GDM1 (cell line): ENCODE measurements at places on chromosomes 6 and 20.

GRCh38 chr20:35318502-35319157, 26.4 kb upstream of the FAM83C start:
- no peak for DNase-seq

GRCh38 chr6:107116328-107116892, 1.1 kb upstream of the BEND3 start:
- DNase-seq: no peak

DNA sequence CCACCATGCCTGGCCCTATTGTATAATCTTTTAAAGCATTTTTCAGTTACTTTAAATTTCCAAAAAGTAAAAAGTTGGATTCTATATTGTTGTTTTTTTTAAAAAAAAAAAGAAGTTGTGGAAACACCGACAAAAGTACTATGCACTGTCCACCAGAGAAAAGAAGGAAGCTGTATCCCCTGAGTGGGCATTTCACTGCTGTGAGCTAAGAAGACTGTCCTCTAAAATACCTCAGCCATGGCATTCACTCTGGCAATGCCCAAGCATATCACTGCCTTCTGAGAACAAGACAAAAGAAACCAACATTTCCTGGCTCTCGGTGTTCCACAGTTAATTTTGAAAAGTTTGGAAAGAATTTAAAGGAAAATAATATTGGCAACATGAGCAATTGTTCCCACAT, 117.8 kb downstream of the IPCEF1 start:
- no peak for DNase-seq

GRCh38 chr20:57114290-57115005, 152.0 kb downstream of the BMP7 start:
- no peak for DNase-seq

- DNase-seq: no peak
Observed at GRCh38 chr20:50054626-50055511, 58.1 kb downstream of the UBE2V1 start.

DNA sequence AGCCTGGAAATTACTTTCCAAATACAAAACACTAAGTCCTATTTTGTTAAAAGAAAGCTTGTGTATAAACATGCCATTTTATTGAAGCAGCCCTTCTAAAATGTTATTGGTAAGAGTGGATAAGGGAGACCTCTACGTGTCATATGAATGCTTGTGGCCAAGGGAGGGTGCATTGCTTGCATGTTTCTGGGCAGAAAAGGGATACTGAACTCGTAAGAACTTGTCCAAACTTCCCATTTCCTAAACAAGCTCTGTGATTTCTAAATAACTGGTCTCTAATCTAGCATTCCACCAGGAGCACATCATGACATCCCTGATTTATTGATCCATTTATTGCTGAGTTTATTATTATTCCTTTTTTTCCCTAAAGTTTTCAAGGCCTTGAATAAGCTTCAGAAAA, 474.1 kb downstream of the CD109 start:
- no peak for DNase-seq

GRCh38 chr6:89984926-89985750, 90.9 kb downstream of the GJA10 start:
- DNase-seq: no peak

GRCh38 chr6:104459543-104459942, 400.2 kb downstream of the HACE1 start:
- no peak for DNase-seq

- DNase-seq: no peak
Observed at GRCh38 chr6:47116606-47117005, 74.5 kb upstream of the ADGRF1 start.

- no peak for DNase-seq
Observed at GRCh38 chr6:144742779-144743178, 457.6 kb downstream of the UTRN start.

GRCh38 chr6:149433881-149434280, 33.8 kb downstream of the SUMO4 start:
- no peak for DNase-seq

DNA sequence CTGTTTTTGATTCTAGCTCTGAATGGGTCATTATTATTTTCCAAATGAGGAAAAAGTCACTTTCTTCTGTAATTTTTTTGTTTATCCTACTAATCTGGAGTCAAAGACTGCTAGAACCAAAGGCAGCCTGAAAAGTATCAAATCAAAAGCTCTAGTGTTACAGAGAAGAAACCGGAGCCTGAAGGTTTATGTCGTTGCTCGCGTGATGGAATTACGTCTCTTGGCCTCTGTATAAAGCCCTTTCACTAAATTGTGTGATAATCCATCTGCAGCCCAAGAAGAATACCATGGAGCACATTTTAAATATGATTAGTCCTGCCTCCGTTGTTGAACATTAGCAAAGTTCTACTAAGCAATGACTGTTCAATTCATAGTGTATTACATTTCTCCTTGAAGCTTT, 738.6 kb downstream of the C6orf118 start:
- DNase-seq: no peak

DNA sequence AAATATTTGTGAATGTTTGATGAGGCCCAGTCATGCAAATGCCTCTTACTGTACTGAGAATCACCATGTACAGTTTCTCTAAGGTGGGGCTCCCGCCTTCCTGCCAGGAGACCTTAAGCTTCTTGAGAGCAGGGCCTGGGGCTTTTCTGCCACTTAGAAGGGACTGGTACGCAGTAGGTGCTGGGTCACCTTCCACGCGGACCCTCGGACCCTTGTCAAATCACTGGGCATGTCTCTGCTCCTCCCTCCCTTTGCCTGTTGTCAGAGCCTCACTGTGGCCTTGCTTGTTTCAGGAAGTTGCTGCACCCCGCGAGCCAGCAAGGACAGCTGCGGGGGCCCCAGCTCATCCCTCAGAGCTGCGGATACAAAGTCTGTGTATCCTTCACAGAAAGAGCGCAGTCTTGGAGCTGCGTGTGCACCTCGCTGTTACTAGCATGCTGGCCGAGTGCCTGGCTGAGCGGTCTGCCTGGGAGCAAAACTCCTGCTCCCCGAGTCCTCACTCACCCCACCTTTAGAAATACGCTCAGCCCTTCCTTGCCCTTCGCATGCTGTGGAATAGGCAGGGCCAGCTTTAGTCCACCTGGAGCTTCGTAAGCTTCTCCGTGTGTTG, 30.7 kb upstream of the IRF4 start:
- DNase-seq: no peak

DNA sequence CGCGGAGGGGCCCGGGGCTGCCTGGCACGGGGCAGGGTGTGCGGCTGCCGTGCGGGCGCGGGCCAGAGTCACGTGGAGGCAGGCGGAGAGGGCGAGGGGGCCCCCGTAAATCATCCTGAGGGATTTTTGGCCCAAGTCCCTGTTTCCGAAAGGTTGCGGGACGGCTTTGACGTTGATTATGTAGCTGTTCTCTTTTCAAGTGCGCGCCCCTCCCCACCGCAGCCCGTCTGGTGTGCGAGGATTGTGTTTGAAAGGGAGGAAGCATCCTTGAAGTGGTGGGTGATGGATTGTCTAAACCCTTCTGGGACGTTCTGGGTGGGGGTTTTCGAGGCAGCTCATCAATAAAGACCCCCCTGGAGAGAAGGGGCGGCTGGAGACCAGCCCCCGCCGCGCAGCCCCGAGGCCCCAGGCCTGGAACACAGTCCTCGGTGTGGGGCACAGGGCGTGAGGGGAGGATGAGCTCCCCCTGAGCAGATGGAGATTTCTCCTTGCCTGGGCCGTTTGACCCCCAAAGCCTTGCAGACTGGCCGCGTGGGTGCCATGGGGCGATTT, 7.0 kb upstream of the FOXF2 start:
- no peak for DNase-seq

DNA sequence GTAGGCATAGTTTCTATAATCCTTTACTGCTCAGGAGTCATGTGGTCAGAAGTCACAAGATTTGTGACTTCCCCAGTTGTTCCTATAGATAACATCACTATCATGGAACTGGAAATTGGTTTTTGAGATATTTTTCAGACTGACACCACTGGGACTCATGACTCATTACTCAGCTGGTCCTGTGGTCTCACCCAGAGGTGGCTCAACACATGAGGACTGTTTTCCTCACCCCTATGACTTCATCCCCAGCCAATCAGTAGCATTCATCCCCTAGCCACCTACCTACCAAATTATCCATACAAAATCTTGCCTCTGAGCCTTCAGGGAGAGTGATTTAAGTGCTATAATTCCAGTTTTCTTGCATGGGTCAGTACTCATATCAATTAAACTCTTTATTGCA, 1217.7 kb downstream of the EPHA7 start:
- no peak for DNase-seq

GRCh38 chr20:60021104-60021503, 62.9 kb downstream of the CDH26 start:
- DNase-seq: no peak
